ENCODE measurements at places on chromosomes 3 and 15.

DNA sequence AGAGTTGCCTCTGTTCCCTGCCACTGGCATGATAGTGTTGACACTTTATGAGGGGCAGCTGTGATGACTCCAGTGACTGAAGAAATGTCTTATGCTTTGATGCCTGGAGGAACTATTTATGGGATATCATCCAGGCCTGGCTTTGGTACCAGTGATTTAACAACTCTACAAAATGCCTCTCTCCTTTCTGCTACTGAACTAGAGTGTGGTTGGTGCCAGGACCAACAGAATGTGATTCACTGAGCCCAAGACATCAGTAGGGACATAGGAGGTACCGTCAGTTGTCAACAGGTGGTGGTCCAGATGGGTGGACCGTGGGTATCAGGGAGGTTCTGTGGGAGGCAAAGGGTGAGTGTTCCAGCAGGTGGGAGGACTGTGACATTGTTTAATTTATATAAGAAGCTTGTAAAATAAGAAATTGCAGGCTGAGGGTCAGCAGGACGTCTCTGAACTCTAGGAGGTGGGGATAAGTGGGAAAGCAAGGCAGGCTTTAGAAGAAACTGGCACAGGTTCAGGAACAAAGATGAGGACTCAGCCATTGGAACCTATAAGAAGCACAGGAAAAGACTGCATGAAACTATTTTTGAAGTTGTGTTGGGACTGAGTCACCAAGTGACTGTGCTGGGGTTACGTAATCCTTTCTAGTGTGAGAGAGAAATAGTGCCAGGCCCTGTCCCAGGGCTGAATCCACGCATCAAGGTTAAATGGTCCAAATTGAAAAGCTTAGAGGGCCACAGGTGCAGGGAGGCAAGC is 28.5 kb upstream of the SLC7A14 start:
- DNase-seq: peak; percentile 78

DNA sequence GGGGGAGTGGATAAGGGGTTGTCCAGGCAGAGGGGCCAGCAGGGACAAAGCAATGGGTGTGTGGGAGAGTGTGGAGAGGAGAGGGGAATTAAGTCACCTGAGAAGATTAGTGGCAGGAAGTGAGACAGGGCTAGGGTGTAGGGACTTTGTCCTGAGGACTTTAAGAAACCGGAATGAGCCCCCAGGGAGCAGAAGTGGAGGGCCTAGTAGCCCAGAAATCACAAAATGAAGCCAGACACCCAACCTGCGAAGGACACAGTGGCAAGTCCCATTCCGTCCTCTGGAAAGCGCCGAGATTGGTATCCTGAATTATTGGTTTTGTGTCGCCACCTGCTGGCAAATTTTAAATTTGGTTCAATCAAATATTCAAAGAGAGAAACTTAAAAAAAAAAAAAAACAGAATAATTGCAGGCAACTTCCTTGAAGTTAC is 78.0 kb upstream of the SLC25A36 start:
- DNase-seq: peak; percentile 18

DNA sequence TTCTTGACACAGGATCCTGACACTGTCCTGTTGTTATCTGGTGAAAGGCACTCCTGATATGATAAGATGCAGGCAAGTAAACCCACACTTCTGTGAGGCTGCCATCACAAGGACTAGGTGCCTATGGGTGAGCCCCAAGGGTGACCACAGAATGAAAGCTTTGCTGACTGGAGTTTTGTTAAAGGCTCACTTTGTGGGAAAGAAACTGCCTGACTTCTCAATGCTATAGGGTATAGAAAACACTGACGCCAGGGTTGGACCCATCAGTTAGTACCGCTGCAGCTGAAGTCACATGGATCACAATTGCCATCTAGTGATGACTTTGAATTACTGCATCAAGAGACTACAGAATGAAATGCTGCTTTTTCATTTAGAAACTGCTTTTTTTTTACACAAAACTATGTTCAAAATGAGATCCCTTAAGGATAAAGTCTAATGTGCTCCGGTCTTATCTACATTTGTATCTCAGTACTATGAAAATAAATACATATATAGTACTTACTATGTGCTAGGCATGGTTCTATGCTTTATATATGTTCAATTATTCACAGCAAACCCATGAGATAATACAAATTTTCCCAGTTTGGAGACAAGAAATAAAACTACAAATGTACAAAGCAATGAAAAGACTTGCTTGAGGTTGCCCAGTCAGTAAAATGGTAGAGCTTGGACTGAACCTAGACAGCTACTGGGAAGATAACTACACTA is 64.2 kb upstream of the CMSS1 start:
- DNase-seq: no peak

DNA sequence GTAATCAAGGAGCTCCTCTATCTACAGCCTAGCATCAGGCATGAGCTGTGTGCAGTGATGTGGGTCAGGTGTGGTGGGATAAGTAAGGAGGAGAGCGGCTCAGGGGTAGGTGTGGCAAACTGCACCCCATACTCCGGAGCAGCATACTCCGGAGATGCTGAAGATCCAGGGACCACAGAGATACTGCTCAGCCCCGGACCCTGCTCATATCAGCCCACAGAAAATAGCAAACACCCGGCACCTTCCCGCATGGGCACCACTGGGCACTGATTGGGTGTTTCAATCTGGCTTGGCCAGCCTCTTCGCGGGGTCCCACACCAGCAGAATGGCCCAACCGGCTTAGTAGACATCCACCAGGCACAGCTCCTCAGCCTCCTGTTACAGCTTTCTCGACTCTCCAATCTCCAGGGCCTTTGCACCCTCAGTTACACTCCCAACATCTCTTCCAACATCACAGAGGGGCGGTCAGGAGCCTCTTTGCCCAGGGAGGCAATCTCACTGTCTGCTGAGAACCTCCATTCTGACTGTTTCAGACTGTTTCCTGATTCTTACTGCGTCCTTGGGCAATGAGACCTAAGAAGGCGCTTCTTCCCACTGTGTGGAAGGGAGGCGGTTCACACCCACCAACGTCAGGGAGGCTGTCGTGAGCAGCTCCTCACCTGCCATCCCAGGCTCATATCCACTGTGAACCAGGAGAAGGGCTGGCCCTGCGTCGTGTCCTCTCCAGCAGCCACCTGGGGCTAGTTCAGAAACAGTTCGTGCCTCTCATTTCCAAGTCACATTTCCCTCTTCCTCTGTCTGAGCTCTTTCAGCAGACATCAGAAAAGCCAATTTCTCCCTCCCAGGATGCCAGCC is 59.8 kb downstream of the CAPN7 start:
- no peak for DNase-seq

DNA sequence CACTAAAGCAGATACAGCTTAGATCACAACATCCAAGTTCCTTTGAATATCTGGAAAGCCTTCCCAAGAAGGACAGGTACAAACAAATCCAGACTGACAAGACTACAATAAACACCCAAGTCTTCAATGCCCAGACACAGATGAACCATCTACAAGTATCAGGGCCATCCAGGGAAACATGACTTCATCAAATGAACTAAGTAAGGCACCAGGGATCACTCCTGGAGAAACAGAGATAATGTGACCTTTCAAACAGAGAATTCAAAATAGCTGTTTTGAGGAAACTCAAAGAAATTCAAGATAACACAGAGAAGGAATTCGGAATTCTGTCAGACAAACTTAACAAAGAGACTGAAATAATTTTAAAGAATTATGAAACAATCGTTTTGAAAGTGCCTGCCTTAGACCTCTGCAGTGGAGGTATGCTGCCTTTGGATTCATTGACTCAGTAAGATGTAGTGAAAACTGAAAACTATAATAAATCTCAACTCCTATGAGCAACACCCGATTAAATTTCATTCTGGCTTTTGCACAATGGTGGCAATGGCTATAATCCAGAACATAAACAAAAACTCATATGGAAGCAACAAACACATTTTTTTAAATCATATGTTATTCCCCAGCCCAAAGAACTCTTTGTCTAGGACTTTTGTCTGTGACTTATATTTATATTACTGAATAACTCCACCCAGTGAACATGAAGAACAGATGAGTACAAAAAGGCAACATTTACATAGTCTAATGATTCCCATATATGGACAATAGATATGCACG is 12.6 kb upstream of the COL8A1 start:
- DNase-seq: no peak

DNA sequence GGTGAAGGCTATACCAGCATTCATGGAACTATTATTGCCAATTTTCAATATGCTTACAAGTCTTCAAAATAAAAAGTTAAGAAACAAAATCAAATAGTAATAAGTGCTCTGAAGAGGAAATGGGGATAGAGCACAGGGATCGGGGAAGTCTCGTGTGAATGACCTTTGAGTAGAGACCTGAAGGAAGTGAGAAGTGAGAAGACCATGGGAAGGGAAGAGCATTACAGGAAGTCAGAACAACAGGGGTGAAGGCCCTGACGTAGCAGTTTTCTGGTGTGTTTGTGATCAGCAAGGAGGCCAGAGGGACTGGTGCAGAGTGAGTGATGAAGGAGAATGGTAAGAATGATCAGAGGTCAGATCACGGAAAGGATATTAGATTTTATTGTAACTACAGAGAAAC is 48.1 kb downstream of the STAC start:
- no peak for DNase-seq

GRCh38 chr3:10309736-10310135 is 11.2 kb downstream of the SEC13 start:
- no peak for DNase-seq

DNA sequence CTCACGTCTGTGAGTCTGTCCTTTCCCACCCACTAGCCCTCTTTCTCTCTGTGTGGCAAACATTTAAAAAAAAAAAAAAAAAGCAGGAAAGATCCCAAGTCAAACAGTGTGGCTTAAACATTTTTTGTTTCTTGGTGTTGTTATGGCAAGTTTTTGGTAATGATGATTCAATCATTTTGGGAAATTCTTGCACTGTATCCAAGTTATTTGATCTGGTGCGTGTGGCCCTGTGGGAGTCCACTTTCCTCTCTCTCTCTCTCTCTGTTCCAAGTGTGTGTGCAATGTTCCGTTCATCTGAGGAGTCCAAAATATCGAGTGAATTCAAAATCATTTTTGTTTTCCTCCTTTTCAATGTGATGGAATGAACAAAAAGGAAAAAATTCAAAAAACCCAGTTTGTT is 97.7 kb downstream of the GAP43 start:
- DNase-seq: no peak

Data from AG09309 (cell line).